Activated T-cell treated with anti-CD3 and anti-CD28 coated beads, Interleukin-2, amount 50 U/mL, for 72 hours (primary cell): ENCODE measurements at places on chromosomes 11 and 22.

DNA sequence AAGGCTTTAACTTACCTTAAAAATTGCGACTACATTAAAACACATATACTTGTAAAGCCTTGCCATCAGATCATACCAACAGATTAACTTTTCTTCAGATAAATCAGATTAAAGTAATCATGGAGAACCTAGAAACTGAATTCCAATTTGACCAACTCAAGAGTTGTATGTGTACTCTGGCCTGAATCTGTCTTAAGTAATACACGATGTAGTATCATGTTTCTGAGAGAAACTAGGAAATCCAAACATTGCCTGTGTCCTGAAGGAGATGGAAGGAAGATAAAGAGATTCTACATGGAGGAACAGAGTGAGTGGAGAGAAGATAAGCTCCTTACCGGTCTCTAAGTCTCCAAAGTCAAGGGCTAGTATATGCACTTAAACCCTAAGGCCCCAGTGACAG, 162.1 kb downstream of the CADM1 start:
- DNase-seq = no peak

DNA sequence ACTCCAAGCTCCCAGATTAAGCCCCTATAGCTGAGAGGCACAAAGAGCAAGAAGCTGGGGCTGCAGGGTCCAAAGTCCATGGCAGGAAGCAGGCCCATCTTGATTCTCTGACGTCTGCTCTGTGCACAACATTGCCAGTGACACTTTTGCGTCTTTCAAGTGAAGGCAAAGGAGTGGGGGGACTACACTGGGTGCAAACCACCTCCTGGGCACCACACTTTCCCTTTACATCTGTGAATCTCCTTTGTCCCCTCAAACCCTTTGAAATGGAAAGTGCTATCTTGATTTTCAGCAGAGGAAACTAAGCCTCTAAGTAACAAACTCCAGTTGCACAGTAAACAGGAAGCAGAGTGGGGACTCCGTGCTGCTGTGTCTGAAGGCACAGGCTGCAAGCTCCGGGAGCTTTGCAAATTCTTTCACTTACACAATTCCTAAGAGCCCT, 428.0 kb downstream of the LARGE1 start:
- no peak for DNase-seq

DNA sequence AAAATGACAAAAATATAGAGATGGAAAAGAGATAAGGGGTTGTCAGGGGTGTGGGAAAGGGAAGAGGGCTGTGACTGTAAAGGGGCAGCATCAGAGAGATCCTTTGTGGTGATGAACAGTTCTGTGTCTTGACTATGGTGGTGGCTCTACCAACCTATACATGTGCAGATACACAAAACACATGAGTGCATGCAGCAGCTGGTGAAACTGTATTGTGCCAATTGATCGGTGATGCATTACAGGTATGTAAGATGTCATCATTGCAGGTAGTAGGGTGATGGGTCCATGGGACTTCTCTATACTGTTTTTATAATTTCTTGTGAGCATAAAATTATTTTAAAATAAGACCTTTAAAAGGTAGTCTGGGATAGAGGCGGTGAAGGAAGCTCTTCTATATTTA, 24.1 kb upstream of the ZDHHC13 start:
- DNase-seq = no peak

- DNase-seq = no peak
Measured at GRCh38 chr22:37669586-37669985, 5.8 kb upstream of the LGALS1 start.

DNA sequence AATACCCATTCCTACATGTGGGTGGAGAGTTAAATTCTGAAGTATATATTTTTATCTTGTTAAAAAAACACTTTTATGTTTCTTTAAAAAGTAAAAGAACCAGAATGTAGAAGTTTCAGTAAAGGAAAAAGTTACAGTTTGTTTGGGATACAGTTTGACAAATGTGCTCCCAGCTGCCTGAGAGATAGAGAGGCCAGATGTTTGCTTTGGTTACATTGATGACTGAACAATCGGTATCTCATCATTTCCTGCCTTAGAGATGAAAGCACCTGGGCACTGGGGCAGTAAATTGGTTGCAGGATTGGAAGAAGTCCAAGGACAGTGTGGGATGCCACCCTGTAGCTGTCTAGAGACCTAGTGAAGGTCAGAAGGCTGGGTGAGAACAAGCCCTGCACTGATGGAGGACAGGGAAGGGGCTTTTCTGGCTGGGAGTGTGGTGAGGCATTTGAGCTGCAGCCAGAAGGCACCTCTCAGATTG, 16.6 kb downstream of the MED15 start:
- DNase-seq = peak; percentile 38

GRCh38 chr11:96228910-96229309, 114.1 kb downstream of the MAML2 start:
- no peak for DNase-seq

DNA sequence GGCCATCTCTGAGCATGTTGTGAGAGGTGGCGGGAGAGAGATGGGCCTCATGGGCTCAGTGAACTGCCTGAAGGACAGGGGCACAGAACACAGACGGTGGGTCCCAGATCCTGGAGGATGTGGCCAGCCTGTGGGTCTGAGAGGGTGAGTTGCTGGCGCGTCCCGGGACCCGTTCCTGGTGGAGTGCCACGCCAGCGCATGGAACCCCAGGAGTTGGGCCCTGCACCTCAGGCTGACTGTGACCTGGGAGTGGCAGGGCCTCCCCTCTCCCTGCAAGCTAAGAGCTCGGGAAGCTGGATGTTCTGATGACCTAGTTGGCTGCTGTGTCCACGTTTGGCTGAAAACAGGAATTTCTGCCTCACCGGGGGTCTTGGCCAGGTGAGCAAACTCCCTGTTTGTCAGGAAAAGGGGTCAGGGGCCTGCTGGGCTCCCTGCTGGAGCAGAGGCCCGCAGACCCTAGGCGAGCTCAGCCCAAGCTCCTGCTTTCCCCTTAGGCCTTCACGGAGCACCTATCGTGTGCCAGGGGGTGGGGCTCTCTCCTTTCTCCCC, 15.0 kb downstream of the LRRC32 start:
- DNase-seq = no peak

- no peak for DNase-seq
Measured at GRCh38 chr11:122883646-122883979, 1.1 kb downstream of the JHY start.

GRCh38 chr11:84292006-84292405, 1005.8 kb upstream of the CCDC90B start:
- no peak for DNase-seq

- DNase-seq = peak; percentile 24
Measured at GRCh38 chr11:109853156-109853776, 239.9 kb upstream of the ZC3H12C start.

DNA sequence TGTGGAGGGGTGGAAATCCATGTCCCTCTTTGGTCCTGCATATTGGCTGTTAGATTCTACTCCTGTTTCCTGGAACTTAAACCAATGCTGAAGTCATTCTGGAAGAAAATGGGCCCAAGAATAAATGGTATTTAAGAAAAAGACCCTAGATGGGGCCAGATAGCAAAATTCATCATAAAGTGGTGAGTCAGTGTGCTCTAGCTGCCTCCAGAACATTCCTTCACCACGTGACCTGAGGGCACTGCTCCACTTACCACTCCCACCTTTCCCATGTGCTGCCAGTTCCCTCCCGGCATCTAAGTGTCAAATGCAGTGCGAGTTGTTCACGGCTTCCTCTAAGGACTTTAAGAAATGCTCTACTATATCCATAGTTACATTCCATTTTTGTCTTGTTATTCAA, 30.9 kb upstream of the NAP1L4 start:
- no peak for DNase-seq

DNA sequence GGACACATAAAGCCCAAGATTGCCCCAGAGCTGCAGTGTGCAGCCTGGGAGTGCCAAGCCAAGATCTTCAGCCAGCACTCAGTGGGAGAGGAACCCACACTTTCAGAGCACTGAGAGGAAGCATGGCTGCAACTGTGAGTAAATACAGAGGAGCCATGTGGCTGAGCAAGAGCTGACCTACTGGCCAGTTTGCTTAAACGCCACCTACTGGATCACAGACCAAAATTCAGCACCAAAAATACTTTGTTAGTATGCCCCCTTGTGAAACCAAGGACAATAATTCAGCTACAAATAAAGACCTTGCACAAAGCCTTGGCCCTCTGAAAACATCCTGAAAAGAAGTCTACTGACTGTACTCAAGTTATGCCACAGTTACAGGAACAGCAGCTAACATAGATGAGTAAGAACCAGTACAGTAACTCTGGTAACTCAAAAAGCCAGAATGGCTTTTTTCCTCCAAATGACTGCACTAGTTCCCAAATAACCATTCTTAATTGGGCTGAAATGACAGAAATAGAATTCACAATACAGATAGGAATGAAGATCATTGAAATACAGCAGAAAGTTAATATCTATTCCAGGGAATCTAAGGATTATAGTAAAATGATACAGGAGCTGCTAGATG, 10.1 kb upstream of the OR4A15 start:
- no peak for DNase-seq

GRCh38 chr11:29093416-29094120, 923.3 kb downstream of the KCNA4 start:
- DNase-seq = no peak

- DNase-seq = no peak
Measured at GRCh38 chr11:67645521-67646461, 4.7 kb downstream of the ACY3 start.

GRCh38 chr11:44824300-44824704, 97.5 kb downstream of the TSPAN18 start:
- no peak for DNase-seq

GRCh38 chr11:123775715-123776549, 21.6 kb upstream of the OR6X1 start:
- no peak for DNase-seq

GRCh38 chr22:24380905-24381230, 46.5 kb upstream of the ADORA2A start:
- no peak for DNase-seq

DNA sequence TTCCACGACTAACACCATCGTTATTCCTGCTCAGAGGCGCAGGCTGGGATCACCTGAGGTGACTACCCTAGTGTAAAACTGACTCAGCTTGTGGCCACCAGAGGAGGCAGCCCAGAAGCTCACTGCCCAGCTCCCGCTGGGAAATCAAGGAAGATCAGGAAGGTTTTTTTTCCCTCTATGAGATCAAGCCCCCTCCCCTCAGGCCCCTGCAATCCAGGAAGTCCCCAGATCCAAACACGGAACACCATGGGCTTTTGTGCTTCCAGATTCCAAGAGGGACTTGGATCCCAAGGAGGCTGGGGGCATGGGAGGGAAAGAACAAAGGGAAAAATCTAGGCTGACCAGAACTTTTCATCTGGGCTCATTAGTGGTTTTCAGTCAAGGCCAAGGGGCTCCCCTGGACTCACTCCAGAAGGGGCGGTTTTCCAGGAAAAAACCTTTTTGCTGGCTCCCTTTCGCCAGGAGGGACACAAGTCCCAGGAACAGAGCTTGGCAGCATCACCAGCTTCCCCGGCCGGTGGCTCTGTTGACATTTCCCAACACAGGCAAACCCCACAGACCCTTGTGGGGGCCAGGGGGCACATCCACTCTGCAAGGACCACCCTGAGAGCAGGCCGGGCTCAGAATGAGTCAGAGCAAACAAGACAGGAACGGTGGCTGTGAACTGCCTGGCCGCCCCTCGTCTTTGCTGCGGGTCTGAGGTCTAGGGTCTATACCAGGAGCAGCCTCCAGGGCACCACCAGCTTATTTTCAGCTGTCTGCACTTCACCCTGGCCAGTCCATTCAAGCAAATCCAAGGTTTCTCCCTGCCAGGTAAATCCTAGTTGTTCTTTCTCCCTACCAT, 36.8 kb downstream of the MYH9 start:
- DNase-seq = no peak

GRCh38 chr11:28618416-28618815, 510.2 kb downstream of the METTL15 start:
- DNase-seq = no peak

- no peak for DNase-seq
Measured at GRCh38 chr22:41531715-41532477, 12.4 kb downstream of the POLR3H start.

DNA sequence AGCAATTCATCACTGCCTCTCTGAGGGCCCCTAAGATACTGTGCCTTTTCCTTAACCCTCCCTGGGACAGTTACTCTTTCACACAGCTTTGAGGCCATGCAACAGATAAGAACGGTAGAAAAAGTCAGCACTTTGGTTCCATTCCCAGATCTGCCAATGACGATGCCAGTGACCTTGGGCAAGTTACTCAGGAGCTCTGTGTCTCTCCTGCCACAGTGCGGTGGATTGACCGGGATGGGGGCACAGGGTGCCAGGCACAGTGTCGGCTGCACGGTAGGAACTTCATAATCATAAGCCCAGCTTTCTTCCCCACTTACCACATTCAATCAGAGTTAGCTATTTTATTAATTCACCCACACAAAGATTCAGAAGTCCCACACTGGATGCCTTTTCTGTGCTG, 1041.8 kb downstream of the TBC1D22A start:
- DNase-seq = no peak

DNA sequence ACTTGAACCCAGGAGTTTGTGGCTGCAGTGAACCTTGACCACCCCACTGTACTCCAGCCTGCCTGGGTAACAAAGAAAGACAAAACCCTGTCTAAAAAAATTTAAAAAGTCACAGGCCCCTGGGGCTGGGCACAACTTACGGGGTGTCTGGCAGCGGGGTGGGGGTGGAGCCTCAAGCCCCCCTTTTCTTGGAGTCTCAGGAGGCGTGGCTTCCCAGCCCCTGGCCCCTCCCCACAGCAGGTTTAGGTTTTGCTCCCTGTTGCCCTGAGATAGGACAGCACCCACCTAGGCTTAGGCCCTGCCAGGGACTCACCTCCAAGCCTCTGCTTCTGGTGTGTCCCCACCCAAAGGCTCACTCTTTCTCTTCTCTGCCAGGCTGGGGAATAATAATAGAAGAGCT, 22.4 kb downstream of the MGAT3 start:
- no peak for DNase-seq

DNA sequence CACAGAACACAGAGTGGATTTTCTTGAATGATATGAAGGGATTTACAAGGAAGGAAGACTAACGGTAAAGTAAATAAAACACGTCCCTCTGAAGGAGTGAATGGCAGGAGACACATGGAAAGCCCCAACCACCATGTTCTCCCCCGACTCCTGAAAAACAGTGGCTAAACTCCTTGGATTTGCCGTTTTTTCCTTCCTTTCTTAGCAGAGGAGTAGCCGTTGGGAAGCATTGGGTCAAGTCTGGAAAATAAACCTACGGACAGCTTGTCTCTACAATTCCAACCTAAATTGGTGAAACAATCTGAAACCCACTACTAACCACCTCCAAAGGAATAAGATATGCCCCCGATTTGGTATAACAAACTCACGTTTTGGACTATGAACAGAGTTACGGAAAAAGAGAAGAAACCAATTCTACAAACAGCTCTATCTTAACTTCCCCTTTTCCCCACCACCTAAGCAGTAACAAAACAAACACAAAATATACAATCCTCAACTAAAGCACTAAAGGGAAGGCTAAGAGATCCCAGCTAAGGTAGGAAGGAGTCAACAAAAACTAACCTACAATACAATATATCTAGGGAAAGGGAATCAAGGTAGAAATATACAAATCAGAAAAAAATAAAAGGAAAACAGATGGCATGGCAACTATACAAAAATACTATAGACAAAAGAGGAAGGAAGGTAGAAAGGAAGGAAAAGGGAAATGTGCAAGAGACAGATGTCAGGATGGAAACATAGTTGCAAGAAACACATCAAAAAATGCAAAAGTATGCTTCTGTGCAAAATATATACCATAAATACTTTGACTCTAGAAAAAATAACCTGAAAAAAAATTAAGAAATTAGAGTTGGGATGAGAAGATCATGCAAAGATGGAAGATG, 43.8 kb upstream of the LYVE1 start:
- DNase-seq = no peak
